Stimulated activated CD4-positive, alpha-beta T cell treated with anti-CD3 and anti-CD28 coated beads, Interleukin-2, amount 100 ng/mL, for 4 hours (primary cell): ENCODE measurements at places on chromosomes 6 and 20.

DNA sequence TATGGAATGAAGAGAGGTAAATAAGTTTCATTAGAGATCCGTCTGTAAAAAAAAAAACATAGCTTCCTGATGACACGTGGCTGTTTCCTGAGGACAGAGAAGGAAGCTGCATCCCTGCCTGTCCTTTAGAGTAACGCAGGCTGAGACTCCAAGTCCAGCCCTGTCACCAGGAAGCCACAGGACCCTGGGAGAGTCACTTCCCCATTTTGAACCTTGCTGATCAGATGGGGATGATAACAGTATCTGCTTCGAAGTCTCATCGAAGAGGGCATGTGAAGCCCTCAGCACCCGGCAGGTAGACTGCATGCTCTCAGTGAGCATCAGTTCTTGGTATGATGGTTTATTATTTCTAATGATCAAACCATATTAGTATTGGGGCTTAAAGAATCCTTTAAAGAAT is 139.1 kb upstream of the KCNG1 start:
- no peak for DNase-seq

DNA sequence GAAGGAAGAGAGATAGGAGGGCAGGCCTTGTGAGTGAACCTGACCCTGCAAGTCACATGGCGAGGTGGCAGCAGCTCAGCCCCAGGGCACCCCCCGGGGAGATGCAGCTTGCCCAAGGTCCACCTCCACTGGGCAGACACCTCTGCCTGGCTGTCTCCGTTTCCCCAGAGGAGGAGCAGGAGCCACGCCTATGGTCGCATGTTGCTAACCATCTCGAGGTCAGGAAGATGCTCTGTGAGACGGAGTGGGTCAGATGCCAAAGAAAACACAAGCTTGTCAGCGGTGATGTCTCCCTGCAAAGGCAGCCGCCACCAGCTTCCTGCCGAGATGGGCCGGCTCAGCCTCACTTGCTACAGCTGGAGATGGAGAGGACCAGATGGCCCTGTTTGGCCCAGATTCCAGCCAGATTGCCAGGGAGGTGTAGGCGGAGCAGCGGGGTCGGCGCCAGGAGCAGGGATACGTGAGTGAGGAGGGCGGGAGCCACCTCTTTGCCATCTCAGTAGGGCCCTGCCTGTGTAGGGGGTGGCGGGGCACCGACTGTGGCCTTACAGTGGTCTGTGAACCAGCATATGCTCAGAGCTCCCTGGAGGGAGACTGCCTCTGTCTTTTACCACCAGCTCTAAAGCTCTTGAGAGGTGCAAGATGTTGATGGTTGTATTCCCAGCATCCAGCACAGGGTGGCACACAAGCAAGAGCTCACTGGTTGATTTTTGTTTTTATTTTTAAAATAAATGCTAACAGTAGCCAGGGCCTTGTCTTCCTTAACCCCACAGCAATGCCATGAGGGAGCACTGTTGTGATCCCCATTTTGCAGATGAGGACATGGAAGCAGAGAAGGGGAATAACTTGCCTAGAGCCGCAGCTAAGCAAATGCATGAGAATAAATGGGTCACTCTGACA is 42.9 kb upstream of the FAM83D start:
- no peak for DNase-seq

DNA sequence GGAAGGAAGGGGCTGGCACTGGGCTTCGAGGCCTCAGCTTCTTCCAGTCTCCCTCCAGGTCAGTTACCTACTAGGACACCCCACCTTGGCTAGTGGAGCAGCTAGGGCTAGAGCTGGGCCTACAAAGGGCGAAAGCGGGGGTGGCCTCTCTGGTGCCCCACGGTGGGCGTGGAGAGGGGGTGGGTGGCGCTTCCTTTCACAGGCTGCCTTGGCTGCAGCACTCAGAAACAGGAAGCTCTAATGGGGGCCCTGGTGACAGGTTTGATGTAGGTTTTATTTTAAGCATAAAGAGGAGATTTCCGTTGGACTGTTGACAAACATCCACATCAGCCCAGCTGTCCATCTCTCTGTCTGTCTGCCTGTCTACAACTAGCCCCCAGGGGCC is 13.4 kb downstream of the FAM110A start:
- DNase-seq = peak; percentile 46

- DNase-seq = no peak
Measured at GRCh38 chr6:978937-979685, 286.2 kb upstream of the EXOC2 start.

DNA sequence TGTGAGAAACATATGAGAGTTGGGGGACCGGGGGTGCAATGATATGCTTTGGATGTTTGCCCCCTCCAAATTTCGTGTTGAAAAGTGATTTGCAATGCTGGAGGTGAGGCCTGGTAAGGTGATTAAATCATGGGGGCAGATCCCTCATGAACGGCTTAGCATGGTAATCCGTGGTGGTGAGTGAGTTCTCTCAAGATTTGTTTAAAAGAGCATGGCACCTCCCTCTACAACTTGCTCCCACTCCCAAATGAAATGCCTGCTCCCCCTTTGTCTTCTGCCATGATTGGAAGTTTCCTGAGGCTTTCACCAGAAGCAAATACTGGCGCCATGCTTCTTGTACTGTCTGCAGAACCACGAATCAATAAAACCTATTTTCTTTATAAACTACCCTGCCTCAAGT is 2.5 kb downstream of the DEK start:
- no peak for DNase-seq

GRCh38 chr20:62220666-62221568 is 839 bp upstream of the HRH3 start:
- no peak for DNase-seq

GRCh38 chr20:1169224-1169623 is 15.6 kb downstream of the TMEM74B start:
- no peak for DNase-seq

GRCh38 chr20:49666911-49667310 is 46.8 kb downstream of the B4GALT5 start:
- DNase-seq = no peak

- no peak for DNase-seq
Measured at GRCh38 chr6:163263998-163264661, 150.4 kb upstream of the QKI start.

DNA sequence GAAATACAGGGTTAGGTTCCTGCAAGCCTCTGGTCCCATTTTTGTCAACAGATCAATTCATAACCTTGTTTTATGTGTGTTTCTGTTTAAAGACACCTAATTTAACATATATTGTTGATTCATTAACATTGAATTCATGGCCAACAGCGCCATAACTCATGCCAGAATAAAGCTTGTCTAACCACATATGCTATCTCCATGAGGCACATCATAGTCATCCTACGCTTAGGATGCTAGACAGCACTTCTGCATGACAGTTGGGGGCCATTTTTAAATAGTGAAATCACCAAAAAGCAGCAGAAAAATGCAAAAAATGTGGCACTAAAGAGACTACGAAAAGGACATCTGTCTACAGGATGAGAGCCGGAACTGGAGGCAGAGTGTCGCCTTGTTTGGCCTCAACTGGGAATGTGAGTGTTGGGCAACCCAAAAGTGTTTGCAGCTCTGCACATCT is 37.9 kb downstream of the TRAM2 start:
- DNase-seq = no peak

- no peak for DNase-seq
Measured at GRCh38 chr6:18488526-18489270, 101.5 kb downstream of the RNF144B start.

- no peak for DNase-seq
Measured at GRCh38 chr6:67501755-67502154, 1133.3 kb upstream of the ADGRB3 start.

- DNase-seq = no peak
Measured at GRCh38 chr6:107789361-107789760, 34.8 kb downstream of the SCML4 start.
